ENCODE measurements at places on chromosomes 3 and 15.

- no peak for DNase-seq
Measured at GRCh38 chr3:14730703-14731382, 55.9 kb downstream of the C3orf20 start.

GRCh38 chr3:183098536-183099025 is 715 bp downstream of the MCCC1 start:
- DNase-seq = no peak

GRCh38 chr3:70861855-70862254 is 549.4 kb upstream of the MDFIC2 start:
- no peak for DNase-seq

DNA sequence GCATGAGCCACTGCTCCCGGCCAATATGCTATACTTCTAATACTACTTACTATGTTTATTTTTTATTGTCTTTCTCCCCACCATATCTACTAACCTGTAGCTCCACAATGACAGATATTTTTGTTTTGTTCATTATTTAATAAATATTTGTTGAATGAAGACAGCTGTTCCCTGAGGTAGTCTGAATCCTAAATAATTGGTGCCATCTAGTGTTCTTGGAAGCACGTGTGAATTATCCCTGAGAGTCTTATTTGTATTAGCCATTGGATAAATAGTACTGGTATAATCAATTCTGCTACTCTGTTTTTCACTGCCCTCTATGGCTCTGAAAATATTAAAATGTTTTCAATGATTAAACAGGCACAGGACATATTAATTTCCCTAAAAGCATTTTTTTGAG is 5.6 kb upstream of the APPL1 start:
- no peak for DNase-seq

GRCh38 chr3:101072300-101072699 is 79.1 kb upstream of the ABI3BP start:
- DNase-seq = no peak

GRCh38 chr3:151085889-151086483 is 522 bp downstream of the MED12L start:
- DNase-seq = no peak

- DNase-seq = no peak
Measured at GRCh38 chr15:58065445-58066041, at the start of gene ALDH1A2. TSS of gene ALDH1A2 (minus strand) at chr15:58065711. CDS start at chr15:58065650, 61 bp downstream.

DNA sequence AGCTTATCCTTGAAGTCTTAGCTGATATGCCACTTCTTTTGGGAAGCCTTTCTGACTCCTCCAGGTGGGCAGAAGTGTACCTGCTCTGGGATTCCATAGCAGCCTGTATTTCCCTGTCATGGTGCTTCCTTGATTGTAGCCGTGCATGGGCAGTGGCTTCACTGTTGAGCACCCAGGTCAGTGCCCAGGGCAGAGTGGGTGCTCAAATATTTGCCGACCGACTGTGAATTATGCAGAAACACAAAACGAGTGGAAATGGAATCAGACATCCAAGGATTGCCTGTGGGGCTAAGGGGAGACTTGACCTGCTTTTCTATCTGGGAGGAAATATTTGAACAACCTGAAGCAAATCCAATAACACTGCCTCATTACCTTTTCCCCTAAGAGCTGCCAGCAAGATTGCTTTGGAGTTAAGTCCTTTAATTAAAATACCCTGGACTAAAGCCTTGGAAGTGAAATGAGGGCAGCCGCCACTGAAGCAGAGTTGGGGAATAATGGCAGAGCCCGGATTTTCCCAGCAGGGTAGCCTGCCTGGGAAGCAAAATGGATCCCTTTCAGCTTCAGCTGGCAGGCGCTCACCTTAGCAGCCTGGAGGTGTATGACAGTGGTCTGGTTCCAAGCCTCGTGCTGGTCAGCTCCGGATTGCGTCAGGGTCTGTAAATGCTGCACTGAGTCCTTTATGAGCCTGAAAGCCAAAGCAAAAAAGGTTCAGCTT is 14.9 kb downstream of the ACOX2 start:
- no peak for DNase-seq

- no peak for DNase-seq
Measured at GRCh38 chr3:9110802-9111201, 138.6 kb downstream of the SRGAP3 start.

- DNase-seq = no peak
Measured at GRCh38 chr15:53709821-53710220, 49.6 kb downstream of the WDR72 start.

GRCh38 chr3:146308222-146308621 is 57.3 kb upstream of the PLSCR4 start:
- no peak for DNase-seq

- no peak for DNase-seq
Measured at GRCh38 chr3:131608296-131608695, 105.5 kb upstream of the MRPL3 start.

- no peak for DNase-seq
Measured at GRCh38 chr3:185537369-185537970, 14.9 kb downstream of the LIPH start.

DNA sequence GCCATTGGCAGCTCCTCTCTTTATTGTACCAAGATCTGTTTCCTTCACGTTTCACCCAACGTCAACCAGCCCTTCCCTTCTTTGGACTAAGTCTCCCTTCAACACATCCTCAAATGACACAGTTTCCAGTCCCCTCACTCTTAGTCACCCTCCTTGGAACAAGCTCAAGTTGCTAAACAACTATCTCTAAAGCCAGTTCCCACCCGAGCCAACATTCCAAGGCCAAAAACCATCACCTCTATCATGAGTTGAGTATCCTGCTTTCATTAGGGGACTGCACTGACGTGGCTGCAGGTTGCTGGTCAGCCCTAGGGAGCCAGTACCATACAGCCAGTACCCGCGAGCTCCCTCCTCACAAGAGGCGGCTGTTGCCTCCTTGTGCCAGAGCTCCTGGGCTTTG is 73.8 kb downstream of the LIPC start:
- no peak for DNase-seq

GRCh38 chr3:191721390-191721861 is 260.5 kb downstream of the PYDC2 start:
- DNase-seq = no peak

DNA sequence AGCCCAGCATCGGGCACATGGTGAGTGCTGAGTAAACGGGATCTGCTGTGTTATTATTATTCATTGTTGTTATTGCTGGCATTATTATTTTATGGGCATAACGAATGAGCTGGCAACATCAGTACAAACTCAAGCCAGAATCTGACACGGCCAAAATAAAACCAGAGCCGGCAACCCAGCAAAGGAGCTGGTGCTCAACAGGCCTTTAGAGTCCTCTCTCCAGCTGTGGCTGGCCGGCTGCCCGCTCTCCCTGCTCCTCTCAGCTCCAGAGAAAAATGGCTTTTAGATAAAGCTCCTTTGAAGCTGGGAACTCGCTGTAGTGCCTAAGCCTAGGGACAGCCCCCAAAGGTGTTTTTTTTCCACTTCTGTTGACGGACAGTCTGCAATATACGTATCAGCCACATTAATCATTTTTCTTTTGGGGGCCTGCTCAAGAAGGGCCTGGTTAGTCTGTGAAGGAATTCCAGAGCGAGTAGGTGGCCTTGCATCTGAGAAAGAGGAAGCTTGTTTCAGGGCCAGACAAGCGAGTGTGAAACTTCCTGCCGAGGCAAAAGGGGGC is 193.9 kb upstream of the UBE2E1 start:
- DNase-seq = no peak

GRCh38 chr3:98482717-98483482 is 14.6 kb upstream of the OR5K2 start:
- no peak for DNase-seq

DNA sequence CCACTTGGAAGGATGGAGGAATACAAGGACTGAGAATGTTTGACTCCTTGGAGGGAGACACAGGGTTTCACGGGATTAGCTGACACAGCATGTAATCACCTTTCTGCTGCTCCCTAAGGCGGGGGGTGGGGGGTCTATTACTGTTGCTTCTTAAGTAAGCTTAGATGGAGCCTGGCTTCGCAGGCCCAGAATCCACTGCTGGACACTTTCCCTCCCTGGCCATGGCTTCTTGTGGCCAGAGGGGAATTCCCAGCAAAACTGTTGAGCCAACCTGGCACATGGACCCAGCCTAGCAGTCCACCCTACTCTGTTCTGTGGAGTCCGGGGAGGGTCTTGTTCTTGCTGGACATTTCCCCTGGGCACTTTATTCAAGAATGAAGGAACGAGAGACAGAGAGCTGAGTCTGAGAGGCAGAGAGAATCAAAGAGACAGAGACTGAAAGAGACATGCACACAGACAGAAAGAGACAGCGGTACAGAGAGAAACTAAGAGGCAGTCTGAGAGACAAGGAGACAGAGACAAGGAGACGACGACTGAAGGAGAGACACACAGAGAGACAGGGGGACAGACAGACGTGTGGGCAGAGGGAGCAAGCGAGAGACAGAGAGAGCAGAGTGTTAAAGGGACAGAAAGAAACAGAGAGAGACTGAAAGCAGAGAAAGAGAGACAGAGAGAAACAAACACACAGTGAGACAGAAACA is 55.6 kb upstream of the DLG1 start:
- DNase-seq = no peak

- no peak for DNase-seq
Measured at GRCh38 chr3:170815936-170816335, 54.1 kb downstream of the RPL22L1 start.

DNA sequence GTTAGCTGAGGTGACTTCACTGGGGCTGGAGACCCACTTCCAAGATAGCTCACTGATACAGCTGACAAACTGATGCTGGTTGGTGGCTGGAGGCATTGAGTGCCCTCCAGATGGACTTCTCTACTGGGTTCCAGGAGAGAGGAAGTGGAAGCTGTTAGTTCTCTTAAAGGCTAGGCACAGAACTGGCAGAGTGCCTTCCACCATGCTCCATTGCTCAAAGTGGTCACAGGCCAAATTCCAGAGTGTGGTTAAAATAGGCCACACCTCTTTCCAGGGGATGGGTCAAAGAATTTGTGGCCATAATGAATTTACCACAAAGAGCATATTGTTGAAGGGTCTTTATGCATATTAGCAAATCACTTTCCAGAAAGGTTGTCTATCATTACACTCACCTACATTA is 74.2 kb downstream of the NMD3 start:
- DNase-seq = no peak

- DNase-seq = no peak
Measured at GRCh38 chr3:143559296-143559695, 289.0 kb downstream of the SLC9A9 start.

- peak; percentile 67 for DNase-seq
Measured at GRCh38 chr3:46845860-46846623, 17.2 kb downstream of the MYL3 start.

DNA sequence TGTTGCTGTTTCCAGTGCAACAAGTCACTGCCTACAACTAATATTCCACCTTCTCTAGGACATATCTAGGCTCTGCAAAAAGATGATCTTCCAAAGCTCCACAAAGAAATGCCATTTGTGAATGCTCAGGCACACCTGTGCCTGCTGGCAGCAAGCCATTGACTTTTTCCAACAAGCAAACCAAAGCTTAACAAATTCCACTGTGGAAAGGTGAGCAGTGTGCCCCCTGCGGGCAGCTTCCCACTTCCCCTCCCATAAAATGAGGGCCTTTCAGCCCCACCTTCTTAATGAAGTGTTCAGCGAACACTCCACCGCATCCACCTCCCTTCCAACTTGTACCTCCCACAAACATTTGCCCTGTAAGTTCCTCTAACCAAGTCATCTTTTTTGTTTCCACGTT is 157.5 kb upstream of the SLC24A5 start:
- DNase-seq = no peak

GRCh38 chr3:41462103-41462691 is 262.9 kb downstream of the CTNNB1 start:
- DNase-seq = no peak

DNA sequence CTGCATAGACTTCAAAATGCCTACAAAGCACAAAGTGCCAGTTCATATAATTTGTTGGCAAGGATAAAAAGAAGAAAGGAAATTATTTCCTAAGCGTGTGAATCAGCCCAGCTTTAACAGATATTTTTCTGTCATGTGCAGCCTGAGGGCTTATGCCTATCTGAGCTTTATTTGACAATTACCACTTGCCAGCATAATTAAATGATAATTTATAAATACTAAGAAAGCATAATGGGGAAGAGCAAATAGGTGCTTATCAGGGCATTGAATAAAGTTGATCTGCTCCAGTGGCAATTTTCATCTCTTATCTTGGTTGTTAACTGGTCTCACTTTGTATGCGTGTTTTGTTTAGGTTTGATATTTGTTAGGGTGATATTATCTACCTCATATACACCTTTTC is 313.4 kb upstream of the DNAJC19 start:
- DNase-seq = no peak

DNA sequence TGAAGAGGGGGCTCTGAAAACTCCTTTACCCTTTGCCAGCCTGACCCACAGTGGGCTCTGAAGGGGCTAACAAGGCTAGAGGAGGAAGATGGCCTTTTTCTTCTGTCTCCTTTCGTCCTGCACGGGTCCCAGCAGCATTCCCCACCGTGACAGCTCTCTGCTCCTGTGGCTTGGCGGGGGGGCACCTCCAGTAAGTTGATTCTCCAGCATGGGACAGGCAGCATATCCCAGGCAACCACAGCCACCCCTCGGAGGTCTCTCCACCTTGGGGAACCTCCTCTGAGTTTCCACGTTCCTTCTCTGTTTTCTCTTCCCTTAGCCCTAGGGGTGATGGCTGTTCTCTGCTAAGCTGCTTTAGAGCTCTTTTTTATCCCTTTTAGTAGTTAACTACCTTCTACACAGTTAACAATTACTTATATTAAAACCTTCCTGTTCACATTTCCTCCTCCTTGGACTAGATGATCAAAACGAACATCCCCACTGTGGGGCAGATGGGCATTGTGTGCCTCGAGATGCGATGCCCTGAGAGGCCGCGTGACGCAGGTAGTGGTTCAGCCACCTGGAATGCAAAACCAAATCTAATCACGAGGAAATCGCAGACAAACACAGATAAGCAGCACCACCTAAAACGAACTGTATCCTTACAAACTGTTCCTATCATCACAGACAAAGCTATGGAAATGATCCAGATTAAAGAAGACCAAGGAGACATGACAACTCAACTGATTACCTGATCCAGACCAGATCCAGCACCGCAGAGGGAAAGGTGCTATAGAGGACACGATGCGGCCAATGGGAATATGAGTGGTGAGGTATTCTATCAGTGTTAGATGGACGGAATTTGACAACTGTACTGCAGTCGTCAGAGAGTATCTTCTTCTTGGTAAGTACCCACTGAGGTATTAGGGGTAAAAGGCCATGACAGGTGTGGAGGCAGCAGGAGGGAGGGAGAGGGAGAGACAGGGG is 27.7 kb downstream of the TSPAN3 start:
- DNase-seq = no peak

GRCh38 chr3:100100425-100100824 is 13.9 kb downstream of the FILIP1L start:
- DNase-seq = no peak

GRCh38 chr3:184082465-184082864 is 14.4 kb upstream of the HTR3E start:
- DNase-seq = no peak
